Fibroblast of pulmonary artery (primary cell): ENCODE measurements at places on chromosomes 6 and 20.
A peak's percentile ranks its signal among the peaks of the same experiment; 100 is the strongest.

GRCh38 chr6:151402228-151402627 lies 10.9 kb upstream of the ZBTB2 start:
- no peak for DNase-seq

DNA sequence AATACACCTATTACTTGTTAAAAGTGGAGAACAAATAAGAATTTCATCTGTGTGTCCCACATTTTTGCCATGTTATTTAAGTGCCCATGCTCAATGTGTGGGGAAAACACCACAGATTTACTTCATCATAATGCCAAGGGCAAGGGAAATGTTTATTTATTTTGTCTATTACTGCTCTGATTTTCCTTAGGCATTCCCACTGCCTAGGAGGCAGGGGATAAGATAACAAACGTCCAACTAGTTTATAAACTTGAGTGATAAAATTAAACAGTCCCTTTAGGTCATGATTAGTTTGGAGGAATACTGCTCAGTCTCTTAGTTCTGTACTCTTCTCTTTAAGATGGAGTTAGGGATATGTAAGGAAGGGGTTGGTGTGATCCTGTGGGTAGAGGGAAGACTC lies 598.4 kb upstream of the MARCKS start:
- no peak for DNase-seq

DNA sequence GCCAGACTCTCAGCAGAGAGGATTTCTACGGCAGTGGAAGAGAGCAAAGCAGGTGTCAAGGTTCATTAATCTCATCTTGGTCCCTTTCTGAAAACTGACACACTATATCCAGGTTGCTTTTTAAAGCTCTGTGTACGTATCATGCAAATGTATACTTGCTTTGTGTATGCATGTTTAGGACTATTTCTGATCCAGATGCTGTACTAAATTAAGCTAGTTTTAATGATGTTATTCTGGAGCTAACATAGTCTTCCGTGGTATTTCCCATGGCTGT lies 59.2 kb upstream of the SNX9 start:
- DNase-seq = no peak

DNA sequence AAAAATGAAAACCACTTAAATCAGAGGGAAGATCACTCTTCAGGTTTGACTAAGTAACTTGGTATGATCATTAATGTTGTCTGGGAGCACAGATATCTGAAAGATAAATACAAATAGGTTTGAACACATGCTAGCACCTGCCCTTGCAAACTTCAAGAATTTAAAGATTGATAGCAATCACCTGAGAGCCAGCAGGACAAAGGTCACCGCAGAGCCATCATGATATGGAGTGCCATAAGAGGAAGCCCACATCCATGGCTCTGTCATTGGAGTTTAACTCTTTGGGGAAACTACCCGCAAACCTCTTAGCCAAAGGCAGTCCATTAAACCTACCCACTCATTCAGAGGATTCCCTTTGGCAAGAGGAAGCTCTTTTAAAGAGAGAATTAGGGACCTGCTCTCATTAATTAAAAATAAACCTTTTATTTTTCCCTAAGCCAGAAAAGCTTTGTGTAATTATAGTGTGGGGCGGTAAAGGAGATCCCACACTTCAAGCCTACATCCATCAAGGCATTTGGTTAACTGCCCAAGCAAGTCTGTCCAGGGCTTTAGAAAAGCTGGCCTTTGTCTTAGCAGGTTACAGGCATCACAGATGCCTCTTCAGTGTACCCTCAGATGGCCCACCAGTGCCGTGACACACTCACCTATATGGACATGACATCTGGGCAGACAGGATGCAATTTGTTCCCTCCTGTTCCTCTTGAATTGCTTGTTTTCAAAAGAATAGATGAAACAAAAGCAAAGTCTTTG lies 73.0 kb downstream of the SASH1 start:
- no peak for DNase-seq

- DNase-seq = no peak
Measured at GRCh38 chr20:43723186-43723585, 3.6 kb downstream of the GTSF1L start.

- no peak for DNase-seq
Measured at GRCh38 chr20:62677678-62678077, 31.0 kb upstream of the NTSR1 start.

- peak; percentile 48 for DNase-seq
Measured at GRCh38 chr20:1185790-1186334, 1.1 kb upstream of the TMEM74B start.

DNA sequence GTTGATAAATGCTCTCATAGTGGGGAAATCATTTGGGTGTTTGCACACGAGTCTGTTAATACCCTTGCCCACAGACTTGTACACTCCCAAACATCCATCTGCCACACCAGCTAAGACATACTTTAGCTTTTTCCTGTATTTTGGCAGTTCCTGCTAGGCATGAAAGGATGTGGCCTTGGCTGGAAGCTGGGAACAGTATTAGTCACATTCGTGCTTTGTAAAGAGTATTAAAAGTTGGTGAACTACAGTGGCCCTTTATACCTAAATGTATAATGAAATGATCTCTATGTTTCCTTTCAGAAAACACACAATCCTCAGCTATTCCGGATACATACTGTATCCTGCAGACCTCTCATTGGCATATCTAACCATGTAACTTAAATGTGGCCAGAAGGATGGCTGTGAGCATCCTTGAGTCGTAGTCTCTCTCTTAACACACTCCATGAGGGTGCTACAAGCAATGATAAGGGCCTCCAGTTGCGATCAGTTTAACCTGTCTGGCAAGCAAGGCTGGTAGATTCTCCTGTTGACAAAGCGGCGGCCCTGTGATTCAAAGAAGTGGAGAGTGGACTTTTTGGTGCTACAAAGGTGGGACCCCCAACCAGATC lies 1.5 kb downstream of the LEMD2 start:
- DNase-seq = peak; percentile 35

GRCh38 chr6:120556491-120556890 lies 777.8 kb downstream of the TBC1D32 start:
- no peak for DNase-seq

- no peak for DNase-seq
Measured at GRCh38 chr6:100457311-100457990, 7.3 kb downstream of the SIM1 start.

DNA sequence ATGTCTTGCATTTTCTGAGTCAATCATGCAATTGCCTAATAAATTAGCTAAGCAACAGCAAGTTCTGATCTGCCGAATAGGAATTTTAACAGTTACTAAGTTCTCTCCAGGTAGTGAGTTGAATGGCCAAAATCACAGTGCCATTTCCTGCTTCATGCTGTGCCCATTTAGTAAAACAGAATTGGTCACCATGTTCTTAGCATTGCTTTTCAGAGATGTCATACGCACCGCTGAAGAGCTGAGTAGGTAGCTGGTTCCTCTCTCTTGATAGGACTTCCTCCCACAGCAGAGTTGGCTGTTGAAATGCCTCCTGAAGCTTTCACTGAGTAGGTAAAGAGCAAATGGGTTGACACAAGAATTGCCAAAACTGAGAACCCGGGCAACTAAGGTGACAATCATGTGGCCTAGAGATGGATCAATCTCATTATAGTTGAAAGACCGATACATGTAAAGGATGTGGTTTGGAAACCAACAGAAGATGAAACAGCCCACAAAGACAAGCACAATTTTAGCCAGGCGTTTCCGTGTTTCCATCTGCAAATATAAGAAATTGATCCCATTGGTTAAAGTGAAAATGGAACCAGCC lies 57.1 kb upstream of the GJE1 start:
- DNase-seq = no peak

DNA sequence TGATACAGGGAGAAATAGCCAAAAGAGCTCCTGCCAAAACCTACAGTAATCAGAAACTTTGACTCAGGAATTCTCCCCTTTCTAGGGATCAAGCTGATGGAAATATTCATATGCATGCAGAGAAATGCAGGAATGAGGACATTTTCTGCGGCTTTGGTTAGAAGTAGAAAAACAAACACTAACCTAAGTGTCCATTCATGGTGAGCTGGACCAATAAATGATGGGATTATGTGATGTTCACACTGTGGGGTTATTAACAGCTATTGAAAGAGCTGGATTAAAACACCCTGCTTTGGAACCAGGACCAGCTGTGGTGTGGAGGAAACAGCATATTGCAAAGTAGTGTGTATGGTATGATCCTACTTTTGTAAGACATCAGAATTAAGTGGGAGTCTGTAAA lies 143.1 kb downstream of the SYCP2 start:
- no peak for DNase-seq

- DNase-seq = no peak
Measured at GRCh38 chr6:148521158-148521557, 178.5 kb downstream of the SASH1 start.

DNA sequence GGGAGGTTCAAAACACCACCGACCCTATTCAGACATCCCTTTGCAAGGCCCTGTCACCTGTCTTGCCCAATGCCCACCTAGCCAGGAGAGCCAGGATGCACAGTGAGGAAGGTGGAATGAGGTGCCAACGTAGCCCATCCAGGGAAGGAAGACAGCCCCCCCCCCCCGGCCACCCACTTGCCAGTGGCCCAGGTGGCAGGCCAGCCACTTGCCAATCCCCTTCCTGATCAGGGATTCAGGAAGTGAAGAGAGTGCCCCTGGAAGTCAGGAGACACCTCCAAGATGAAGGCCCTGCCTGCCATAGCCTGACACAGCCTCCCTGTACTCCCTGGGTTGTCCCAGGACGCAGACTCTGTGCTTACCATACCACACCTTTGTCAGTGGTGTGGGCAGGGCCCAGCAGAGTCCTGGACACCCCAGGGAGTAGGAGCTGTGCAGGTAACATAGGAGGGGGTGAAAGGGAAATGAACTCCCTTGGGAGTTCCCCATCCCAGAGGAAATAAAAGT lies 54.7 kb downstream of the MRPL14 start:
- no peak for DNase-seq

- DNase-seq = no peak
Measured at GRCh38 chr6:7180751-7181150, 73.0 kb downstream of the RREB1 start.

GRCh38 chr6:146990284-146990683 lies 213.9 kb upstream of the STXBP5 start:
- peak; percentile 77 for DNase-seq

DNA sequence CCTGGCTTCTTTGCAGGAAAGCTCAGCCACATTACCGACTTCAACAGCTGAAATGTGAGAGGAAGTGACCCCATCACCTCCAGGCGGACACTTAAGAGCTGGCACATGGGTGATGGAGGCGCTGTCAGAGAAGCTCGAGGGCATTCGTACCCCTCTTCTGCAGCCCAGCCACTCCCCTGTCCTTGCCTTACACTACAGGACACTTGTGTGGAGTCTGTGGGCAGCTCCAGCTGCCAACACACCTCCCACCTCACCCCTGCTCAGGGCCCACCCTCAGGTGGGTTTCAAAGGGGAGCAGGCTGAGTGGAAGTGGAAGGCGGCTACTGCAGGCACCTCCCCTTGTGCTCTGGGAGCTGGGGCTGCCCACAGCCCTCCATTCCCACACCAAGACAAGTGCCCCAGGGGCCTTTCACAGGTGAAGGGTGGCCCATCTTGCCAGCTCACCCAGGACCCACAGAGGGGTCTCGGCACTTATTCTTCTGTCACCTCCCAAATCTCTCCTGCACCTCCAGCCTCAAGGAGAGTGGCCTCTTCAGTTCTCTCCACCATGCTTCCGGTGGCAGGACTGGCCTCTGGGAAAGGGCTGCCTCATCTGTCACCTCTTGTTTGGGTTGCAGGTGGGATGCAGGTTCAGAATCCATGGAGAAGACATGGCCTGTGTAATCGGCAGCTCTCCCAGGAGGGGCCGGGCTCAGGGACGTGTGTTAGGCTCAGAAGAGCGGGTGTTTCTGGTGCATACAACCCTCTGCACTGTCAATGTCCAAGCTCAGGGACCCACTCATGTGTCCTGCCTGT lies 49.8 kb downstream of the IRF4 start:
- no peak for DNase-seq

DNA sequence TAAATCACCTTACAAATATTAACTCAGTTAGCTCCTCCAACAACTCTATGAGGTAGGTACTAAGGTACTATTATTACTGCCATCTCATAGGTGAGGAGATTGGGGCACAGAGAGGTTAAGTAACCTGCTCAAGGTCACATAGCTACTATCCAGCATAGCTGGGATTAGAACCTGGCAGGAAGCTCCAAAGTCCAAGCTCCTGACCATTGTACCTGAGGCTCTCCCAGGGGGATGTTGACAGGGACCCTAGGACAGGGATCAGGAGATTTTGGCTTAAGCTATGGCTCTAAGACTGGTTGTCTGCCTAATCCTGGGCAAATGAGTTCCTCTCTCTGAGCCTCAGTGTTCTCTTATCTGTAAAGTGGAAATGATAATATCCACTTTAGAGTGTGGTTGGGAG lies 59.3 kb downstream of the HNF4A start:
- no peak for DNase-seq

- DNase-seq = peak; percentile 31
Measured at GRCh38 chr20:44537993-44538392, 16.1 kb upstream of the SERINC3 start.

GRCh38 chr6:167990016-167990945 lies 7.2 kb upstream of the KIF25 start:
- DNase-seq = no peak

DNA sequence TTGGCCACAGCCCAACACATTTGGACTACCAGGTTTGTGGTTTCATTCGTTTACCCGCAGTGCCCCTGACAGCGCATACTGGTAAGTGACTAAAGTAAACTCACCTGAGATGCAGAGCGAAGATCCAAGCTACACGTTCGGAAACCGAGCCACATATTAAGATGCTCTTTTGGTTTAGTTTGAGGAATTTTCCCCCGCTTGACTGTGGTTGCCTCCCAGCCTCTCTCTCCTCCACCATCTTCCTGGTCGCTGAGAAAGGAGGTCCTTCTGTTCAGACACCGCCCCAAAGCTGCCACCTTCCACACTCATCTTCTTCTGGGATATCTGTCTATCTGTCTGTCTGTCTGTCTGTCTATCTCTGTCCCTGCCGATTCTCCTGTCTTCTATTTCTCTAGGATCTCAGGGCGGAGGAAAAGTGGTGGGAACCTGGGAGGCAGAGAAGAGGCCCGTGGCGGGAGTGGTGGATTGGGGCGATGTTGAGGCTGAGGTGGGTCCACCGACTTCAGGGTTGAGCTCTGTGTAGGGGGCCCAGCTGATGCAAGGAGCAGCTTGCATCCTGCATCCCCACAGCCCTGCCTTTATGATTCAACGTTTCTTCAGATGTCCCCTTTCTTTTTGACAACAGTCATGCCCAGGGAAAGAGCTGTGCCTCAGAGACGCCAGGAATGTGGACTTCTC lies 196.9 kb upstream of the ZNF184 start:
- no peak for DNase-seq

GRCh38 chr6:114558153-114558552 lies 215.3 kb upstream of the HS3ST5 start:
- no peak for DNase-seq

- DNase-seq = peak; percentile 57
Measured at GRCh38 chr6:9467741-9468140, 947.1 kb downstream of the TFAP2A start.

GRCh38 chr20:62500237-62500864 lies 24.6 kb upstream of the GATA5 start:
- peak; percentile 54 for DNase-seq
